Right lobe of liver (tissue), 6 donors: ENCODE measurements at places on chromosomes 2 and 18.

GRCh38 chr2:15092181-15092580, 459.7 kb downstream of the LRATD1 start:
- DNase-seq, result no peak

DNA sequence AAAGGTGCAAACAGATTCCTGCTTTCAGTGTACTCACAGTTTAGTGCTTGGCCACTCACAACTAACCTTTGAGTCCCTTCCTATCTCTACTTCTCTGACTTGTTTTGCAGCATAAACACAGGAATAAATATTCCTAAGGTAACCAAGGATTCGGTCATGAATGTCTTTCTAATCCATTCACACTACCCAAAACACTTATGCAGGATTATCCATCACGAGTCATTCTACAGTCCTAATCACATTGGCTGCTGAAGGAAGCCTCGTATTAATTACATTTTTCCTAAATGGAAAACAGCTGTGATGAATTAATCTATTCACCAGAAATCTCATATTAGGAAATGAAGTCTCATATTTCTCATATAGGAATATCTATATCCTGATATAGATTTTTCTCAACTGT, 16.3 kb downstream of the RDH14 start:
- no peak for DNase-seq

GRCh38 chr2:102761763-102762162, at the start of gene TMEM182:
TSS of gene TMEM182 (plus strand) at chr2:102762031. CDS start at chr2:102762218, 187 bp downstream.
- no peak for DNase-seq

DNA sequence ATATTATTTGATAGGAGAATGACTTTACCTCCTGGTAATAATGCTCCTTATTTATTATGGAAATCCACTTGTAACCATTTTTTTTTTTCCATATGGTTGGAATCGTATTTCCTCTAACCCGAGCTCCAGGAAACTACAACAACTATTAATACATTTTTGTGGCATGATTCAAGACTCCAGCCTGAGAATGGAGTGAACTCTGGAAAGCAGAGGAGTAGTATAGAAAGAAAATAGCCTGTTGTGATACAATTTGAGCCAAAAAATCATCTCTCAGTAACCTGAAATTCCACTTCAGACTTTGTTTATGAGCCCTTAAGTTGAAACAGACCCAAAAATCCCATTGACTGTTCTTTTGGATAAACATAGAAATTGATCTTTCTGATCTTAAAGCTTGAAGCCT, 921.1 kb downstream of the SOCS6 start:
- no peak for DNase-seq

DNA sequence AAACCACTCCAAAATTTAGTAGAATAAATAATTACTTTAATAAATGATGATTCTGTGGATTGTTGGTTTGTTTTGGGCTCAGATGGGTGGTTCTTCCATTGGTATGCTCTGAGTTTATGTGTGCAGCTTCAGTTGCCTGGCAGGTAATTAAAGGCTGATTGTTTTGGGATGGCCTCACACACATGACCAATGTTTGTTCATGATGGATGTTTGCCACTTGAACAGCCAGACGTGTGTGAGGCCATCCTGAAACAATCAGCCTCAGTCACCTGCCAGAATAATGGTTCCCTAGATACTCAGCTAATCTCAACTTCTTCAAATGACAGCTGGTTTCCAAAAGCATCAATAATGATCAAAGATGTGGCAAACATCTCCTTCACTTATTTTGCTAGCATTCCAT, 352.5 kb upstream of the GULP1 start:
- DNase-seq, result no peak

DNA sequence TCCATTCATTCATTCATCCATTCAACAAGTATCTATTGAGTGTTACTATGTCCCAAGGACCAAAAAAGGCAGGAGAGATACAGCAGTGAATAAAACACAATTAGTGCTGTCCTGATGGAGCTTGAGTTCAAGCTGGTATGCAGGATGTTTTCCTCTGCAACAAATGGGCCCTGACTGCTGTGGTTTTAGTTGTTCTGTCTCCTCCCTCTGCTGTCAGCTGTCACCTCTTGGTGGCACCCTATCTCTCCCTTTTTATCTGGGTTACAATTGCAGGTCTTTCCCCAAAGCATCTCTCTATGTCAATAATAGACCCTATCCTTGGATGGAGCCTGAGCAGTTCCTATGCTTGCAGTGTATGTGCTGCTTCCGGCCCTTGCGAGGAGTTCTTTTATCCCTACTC, 304.8 kb downstream of the PDE11A start:
- DNase-seq, result no peak

DNA sequence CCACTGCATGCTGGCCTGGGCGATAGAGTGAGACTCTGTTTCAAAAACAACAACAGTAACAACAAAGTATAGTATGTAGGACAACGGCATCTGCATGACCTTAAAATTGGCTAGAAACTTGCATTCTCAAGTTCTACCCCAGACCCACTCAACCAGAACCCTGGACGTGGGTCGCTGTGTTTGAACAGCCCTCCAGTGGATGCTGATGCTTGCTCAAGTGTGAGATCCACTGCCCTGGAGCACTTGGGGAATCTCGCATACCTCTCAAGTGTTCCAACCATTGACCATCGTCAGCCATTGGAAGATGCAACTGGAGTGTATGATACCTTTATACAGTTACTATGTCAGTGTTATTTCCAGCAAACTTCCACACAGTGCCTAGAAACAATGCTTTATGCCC, 435.9 kb downstream of the DCDC2C start:
- DNase-seq, result no peak

GRCh38 chr2:11990576-11990975, 244.1 kb downstream of the LPIN1 start:
- no peak for DNase-seq

GRCh38 chr2:103008586-103008985, 246.8 kb downstream of the TMEM182 start:
- DNase-seq, result no peak

DNA sequence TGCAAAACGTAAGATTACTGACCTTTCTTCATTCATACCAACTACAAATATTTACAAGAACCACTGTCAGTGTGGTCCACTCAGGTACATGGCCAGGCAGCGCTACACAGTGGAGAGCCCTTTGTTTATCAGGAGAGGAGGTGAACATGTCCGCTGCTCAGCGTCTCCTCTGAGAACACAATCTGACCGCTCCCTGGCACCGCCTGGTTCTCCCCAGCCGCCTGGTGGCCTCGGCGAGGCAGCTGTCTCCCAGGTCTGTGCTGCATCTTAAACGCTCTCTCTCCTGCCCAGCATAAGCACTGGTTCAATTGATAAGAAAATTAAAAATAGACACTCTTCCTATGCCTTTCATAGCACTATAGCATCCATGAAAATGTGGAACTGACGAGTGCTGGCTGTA, 146.8 kb upstream of the PXDN start:
- DNase-seq, result no peak

DNA sequence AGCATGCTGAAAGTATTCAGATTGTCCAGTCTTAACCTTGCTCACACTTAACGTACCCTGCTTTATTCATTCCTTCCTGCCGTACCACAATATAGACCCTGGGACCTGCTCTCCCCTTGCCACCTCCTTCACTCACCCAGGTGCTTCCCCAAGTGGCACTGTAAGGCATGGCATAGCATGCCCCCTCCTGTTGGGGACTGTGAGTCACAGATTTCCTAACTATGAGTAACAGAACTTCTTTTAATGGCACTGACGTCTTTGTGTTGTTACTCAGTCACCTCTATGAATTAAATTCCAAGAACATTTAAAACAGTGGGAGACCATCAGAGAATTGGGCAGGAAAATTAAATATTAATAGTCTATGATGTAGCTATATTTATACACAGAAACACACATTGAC, 117.2 kb downstream of the CTNNA2 start:
- no peak for DNase-seq

DNA sequence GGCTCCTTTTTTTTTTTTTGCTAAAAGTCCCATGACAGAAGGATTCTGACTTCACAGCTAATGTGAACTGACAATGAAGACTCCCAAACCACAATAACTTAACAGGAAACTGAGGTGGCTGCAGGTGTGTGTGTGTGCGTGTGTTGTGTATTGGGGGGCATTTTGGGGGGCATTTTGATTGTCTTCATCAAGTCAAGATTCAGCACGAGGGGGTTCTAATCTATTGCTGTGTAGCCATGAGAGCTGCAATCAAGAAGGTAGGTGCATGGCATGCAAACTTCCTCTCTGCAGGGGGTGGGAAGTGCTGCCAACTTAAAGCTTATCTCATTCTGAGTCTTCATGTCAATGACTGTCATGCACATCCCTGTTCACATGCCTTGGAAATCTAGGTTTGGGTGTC, 25.2 kb downstream of the SPRED2 start:
- DNase-seq, result no peak

DNA sequence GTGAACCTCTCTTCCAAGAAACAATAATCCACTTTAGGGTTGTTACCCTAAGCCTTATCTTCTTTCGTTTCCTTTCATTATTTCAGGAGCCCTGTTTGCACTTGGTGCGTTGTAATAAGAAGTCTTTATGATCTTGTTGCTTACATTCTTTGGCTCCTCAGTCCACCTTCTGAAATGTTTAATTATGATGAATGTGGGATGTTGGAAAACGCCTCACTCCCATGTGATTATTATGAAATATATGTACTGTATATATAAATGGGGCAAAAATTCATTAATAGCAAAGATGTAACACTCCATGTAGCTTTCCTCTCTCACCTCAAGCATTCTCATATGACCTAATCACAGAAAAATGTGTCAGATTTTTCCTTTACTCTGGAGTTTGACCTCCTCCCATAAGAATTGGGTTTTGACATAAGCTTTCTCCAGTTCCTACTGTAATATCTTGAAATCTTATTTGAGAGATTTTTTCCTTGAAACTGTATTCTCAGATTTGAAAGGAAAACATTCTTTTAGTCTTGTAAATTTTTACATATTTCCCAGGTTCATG, 397.2 kb upstream of the FANCL start:
- no peak for DNase-seq

DNA sequence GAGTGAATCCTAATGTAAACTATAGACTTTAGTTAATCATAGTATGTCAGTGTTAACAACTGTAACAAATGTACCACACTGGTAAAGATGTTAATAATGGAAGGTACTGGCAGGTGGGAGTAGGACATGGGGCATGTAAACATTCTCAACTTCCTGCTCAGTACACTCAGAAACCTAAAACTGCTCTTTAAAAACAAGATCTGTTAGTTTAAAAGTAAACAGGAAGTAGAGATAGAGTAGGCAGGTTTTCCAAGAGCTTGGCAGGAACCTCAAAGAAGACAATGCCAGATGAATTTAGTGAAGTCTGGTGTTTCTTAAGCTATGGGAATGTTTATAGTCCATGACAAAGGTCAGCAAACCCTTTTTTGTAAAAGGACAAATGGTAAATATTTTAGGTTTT, 46.6 kb downstream of the CCDC138 start:
- DNase-seq, result no peak

DNA sequence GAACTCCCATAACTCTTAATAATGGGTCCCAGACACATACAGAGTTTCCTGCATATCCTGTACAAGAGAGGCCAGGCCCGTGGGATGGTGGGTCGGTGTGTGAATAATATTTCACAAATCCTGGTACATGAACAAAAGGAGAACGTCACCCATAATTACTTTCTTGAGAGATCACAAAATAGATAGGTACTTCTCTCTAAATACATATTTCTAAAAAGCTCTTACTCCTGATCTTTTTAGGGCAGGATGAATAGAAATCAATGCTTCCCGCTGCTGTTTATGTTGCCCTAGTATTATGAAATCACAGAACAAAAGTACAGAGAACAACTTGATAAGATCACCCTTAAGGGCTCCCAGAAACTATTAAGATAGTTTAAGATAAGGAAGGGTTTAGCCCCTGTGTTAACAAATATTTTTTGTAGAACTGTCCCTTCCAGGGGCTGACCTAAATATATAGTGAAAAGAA, 5.4 kb downstream of the IRS1 start:
- no peak for DNase-seq

GRCh38 chr2:150101947-150102346, 385.5 kb downstream of the RND3 start:
- DNase-seq, result no peak

DNA sequence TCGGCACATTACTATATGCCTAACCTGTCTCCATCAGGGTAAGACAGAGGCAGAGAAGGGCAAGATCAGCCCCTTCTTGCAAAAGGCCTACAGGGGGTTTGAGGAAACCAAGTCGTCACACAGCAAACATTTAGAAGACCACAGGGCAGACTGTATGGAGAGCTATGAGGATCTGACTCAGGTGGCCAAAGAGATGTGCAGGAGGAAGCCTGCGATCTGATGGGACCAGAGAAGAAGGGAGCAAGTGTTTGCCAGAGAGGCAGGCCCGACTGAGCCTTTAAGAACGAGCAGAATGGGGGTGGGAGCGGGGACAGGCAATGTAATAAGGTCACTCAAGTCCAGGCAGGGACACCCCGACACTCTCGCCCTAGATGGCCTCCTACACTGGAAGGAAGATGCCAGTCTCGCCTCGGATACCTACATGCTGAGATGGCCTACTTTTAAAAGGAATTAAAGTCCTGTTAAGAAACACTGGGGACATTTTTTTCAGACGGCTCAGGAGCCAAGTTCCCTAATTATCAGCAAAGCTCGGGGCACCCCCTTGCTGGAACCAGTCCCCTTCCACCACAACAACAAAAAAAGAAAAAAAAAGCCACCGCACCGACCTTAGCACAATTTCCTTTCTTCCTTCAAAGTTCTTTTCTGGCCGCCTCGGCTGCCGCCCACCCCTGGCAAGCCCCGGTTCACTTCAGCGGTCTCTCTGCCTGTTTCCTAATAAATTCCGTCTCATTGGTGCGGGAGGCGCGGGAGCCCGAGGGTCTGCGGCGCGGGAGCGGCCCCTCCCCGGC, 1.5 kb downstream of the SFXN5 start:
- DNase-seq, result no peak

GRCh38 chr2:21640046-21640445, 516.3 kb downstream of the TDRD15 start:
- DNase-seq, result peak; percentile 49

DNA sequence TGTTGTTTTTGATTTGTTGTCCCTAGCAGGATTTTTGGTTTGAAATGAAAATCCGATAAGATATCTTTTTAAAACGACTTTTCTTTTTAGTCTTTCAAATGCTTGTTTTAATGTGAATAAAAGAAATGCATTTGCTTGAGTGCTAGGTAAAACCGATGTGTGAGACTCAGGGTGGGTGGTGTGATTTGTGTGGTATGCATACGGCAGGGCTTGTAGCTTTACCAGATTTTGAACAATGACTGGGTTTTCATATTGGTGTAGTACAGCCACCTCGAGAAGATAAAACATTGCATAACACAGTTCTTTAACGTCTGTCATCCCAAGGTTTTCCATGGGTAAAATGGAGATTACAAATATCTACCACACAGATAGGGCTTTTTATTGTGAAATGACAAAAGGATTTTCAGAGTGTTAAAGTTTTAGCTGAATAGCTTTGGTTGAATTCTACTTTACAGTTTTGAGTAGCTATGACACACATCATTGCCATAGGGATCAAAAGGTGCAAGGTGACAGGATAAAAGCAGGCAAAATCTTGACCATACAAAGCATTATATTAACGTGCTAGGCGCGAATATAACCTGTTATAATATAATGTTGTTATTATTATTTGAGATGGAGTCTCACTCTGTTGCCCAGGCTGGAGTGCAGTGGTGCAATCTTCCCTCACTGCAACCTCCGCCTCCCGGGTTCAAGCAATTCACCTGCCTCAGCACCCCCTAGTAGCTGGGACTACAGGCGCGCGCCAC, 824 bp upstream of the ZNF638 start:
- DNase-seq, result no peak
